ENCODE measurements at places on chromosomes 12 and 14. TPM values are rescaled to one million over a fixed set of nuclear protein-coding genes. Genes with fewer than 3 reads are reported as not detected.

DNA sequence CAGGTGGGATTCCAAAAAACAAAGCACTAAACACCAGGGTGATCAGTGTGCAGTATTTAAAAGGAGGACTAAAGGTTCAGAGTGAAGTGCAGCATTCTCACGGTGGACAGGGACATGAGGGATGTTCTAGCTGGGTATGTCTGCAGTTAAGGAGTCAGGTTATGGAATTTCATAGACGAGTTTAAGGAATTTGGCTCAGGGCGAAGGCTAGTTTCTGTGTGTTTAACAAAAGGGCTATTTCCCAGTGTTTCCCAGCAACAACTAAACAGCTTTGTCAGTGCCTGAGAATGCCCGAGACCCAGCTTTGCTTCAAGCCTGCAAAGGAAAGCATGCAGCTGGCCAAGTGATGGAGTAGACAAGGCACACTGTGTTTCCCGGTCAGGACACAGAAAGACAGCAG, 7.0 kb downstream of the KRT1 start:
- no peaks in the 10 kb centered on the region for H3K27me3 ChIP-seq
- no peak overlapping the region for H3K4me3 ChIP-seq
- no peak for DNase-seq
- H3K36me3 ChIP-seq = no peaks in the 10 kb centered on the region
- H3K4me1 ChIP-seq = no peaks in the 10 kb centered on the region

DNA sequence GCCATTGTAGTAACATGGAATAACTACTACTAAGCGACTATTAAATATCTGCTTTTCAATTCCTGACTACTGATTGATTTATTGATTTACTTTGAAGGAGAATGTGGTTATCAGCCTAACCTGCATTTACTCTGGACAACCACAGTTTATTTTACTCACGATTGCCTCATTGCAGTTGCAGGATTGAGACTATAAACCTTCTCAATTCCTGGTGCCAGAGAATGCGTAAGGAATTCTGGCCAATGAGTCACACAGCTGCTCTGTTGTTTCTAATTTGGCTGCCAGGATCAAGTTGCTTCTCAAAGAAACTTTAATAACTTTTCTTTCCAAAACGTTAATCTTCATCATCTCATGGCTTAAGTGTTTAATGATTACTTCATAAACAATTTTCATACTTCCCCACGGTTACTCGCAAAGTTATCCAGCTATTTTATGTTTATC, 13.1 kb upstream of the TMTC1 start:
- no peaks in the 10 kb centered on the region for H3K27me3 ChIP-seq
- no peaks in the 10 kb centered on the region for H3K36me3 ChIP-seq
- no peaks in the 10 kb centered on the region for H3K4me1 ChIP-seq

GRCh38 chr12:113755098-113755497, 211.0 kb downstream of the RBM19 start:
- DNase-seq = no peak
- H3K36me3 ChIP-seq = no peaks in the 10 kb centered on the region
- H3K4me1 ChIP-seq = no peaks in the 10 kb centered on the region
- H3K4me3 ChIP-seq = no peak overlapping the region

DNA sequence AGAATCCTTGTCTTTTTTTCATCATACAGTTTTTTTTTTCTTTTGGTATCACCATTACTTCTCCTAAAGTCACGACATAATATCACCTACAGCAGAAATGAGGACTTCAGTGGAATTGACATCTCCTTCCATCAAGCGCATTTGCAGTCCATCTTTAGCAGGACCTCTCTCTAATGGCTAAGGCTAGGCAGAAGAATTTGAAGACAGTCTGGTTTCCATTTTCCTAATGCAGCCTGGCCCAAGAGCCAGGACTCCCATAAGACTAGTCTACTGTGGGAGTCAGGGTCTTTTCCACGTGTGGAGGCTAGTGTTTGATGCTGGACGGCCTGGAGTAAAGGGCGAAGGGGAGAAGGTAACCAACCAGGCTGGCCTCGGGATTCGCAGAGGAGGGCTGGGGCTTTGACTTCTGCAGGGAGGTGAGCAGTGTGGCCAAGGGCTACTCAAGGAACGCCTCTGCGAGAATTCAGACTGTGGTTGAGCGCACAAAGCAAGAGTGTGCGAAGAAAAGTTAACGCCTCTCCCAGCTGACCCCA, 769 bp upstream of the ZNF740 start:
- H3K27ac ChIP-seq = peak overlapping the region; percentile 99
- peak; percentile 45 for DNase-seq
- H3K4me1 ChIP-seq = peaks cover 32% of the 10 kb centered on the region
- H3K27me3 ChIP-seq = no peaks in the 10 kb centered on the region
- no peaks in the 10 kb centered on the region for H3K36me3 ChIP-seq
- peak overlapping the region; percentile 83 for H3K4me3 ChIP-seq

DNA sequence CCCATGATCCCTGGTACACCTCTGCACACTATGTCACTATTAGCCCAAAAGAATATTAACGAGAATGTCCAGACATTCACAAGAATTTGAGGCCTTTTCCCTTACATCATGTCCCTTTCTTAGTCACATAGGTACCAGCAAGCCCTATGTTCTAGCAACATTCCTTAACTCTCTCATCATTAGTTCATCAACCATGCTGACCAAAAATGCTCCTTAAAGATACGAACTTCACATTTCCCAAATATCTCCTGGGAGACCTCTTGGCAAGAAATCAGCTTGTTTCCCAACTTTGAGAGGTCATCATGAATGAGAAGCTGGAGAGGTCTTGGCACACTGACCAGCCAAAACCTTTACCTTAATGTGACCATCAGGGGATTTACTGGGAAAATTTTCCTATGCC, 4.6 kb downstream of the SALL2 start:
- no peak overlapping the region for H3K27ac ChIP-seq
- H3K36me3 ChIP-seq = no peaks in the 10 kb centered on the region
- DNase-seq = no peak
- H3K4me1 ChIP-seq = peaks cover 9% of the 10 kb centered on the region
- H3K4me3 ChIP-seq = no peak overlapping the region

DNA sequence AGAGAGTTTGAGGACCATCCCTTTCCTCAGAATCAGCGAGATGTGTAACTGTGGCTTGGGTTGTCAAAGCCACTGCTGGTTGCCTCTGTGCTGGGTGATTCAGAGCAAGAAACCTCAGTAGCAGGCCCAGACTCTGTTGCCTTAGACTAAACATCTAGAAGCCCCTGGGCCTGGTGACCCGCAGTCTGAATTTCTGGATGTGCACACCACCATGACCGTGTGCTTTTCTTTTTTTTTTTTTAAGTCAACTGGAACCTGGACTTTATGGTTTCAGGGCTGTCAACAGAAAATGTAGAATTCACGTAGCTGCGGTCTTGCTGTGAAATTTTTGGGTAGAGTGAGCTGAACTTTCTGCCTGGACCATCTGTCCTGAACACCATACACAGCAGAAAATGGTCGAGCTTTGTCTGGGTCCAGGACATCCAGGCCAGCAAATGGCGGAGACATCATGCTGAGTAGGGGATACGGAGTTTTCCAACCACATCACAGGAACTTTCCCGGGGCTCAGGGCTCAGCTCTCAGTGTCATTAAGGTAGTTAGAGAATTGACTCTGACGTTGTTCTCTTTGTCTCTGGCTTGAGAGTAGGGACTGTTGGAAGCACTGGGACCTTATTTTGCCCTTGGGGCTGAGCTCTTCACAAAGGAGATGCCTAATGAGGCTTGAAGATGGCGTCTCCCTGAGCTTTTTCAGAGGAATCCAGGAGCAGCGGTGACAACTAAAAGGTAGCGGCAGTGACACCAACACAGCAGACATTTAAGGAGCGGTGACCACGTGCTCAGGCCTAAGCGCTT, 23.0 kb upstream of the BATF start:
- no peaks in the 10 kb centered on the region for H3K36me3 ChIP-seq
- no peak overlapping the region for H3K27ac ChIP-seq

DNA sequence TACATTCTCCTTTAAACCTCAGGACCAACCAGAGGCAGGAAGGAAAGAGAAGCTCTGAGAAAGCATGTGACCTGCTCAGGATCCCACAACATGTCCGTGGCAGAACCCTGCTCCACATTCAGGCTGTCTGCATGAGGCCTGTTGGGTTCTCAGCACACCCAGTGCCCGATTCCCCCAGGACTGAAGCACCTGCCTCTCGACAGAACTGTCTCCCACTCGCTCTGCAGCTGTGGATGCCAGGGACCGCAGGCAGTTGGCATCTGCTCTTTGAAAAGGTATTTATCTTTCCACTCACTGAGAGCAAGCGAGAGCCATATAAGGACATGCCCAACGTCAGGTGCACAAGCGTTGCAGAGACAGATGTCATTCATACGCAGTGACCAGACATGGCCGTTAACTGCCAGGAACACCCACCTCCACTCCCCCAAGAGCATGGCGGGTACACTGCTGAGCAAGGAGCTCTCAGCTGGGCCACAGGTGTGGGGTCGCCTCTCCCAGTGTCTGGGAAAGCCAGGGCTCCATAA, 18.9 kb downstream of the PITPNM2 start:
- peak overlapping the region; percentile 83 for H3K27ac ChIP-seq
- peaks cover 28% of the 10 kb centered on the region for H3K4me1 ChIP-seq
- DNase-seq = peak; percentile 59
- H3K27me3 ChIP-seq = no peaks in the 10 kb centered on the region

DNA sequence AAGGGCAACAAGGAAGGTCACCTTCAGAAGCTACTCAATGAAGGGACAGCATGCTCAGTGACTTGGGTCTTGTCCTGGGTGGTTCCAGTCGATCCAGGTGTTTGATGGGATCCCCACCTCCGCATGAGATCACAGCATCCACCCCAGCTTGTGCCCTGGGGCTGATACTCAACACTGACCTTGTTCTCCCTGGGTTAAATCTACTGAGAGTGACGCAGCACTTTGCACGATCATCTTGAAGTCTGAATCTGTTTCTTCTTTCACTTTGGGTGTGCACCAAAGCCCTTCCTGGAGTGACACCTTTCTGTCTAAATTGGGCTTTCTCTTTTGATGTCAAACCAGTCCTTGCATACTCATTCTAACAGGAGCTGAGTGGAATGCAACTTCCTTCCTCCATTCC, 13.8 kb downstream of the NOS1 start:
- H3K27me3 ChIP-seq = no peaks in the 10 kb centered on the region
- DNase-seq = no peak
- H3K4me3 ChIP-seq = no peak overlapping the region
- H3K36me3 ChIP-seq = no peaks in the 10 kb centered on the region
- no peak overlapping the region for H3K27ac ChIP-seq
- no peaks in the 10 kb centered on the region for H3K4me1 ChIP-seq

- DNase-seq = no peak
- no peaks in the 10 kb centered on the region for H3K36me3 ChIP-seq
- no peak overlapping the region for H3K27ac ChIP-seq
- no peak overlapping the region for H3K4me3 ChIP-seq
These were observed 182.1 kb downstream of the C12orf50 start for GRCh38 chr12:87847147-87847546.

DNA sequence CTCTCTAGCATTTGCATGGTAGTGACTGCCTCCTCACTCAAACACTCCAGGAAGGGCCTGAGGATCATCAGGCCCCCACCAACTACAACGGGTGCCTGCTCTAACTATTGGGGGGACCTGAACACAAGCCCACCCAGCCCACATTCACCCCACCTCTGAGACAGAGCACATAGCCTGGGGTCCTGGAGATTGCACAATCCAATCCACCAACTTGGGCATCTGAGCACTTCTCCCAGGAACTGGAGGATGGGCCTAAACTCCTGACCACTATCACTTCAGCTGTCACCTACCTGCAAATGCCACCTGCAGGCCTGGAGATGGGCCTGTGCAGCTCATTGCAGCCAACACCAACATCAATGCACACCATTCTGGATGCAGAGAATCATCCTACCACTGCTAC, 66.6 kb downstream of the TMTC3 start:
- no peak overlapping the region for H3K4me3 ChIP-seq
- H3K27me3 ChIP-seq = no peaks in the 10 kb centered on the region
- no peak for DNase-seq
- H3K36me3 ChIP-seq = no peaks in the 10 kb centered on the region

DNA sequence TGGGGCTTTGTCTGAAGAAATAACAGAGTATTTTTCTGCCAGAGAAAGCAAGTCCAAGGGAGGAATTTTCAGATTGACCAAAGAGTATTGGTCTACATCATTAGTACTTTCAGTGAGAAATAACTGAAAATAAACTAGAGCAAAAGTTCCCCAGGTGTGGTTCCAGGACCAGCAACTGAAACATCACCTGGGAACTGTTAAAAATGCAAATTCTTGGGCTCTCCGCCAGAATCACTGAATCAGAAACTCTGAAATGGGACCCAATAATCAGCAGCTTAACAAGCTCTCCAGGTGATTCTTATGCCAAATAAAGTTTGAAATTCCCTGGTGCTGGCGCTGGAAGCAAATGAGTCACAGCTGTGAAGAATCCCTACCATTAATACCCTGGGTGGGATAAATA, 52.1 kb downstream of the EIF2S3B start:
- no peak overlapping the region for H3K4me3 ChIP-seq
- no peak for DNase-seq
- H3K36me3 ChIP-seq = no peaks in the 10 kb centered on the region
- H3K27ac ChIP-seq = no peak overlapping the region
- H3K4me1 ChIP-seq = no peaks in the 10 kb centered on the region

DNA sequence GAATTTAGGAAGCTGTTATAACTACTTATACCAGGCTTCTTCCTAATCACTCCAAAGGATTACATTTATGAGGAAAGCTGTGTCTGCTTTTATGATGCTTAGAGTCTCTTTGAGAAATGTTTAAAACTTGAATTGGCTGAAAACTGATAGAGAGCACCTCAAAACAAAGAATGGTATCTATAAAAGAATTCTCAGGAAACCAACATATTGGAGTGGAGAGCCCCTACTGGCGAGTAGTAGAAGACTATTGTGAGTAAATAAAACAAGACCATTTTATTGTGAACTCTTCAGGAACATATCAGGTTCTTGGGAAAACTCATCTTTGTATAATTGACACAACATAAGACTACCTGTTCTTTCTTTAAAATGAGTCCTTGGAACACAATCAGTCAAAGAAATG, 578.6 kb downstream of the RERGL start:
- no peak for DNase-seq
- no peaks in the 10 kb centered on the region for H3K27me3 ChIP-seq
- H3K27ac ChIP-seq = no peak overlapping the region
- H3K36me3 ChIP-seq = no peaks in the 10 kb centered on the region

DNA sequence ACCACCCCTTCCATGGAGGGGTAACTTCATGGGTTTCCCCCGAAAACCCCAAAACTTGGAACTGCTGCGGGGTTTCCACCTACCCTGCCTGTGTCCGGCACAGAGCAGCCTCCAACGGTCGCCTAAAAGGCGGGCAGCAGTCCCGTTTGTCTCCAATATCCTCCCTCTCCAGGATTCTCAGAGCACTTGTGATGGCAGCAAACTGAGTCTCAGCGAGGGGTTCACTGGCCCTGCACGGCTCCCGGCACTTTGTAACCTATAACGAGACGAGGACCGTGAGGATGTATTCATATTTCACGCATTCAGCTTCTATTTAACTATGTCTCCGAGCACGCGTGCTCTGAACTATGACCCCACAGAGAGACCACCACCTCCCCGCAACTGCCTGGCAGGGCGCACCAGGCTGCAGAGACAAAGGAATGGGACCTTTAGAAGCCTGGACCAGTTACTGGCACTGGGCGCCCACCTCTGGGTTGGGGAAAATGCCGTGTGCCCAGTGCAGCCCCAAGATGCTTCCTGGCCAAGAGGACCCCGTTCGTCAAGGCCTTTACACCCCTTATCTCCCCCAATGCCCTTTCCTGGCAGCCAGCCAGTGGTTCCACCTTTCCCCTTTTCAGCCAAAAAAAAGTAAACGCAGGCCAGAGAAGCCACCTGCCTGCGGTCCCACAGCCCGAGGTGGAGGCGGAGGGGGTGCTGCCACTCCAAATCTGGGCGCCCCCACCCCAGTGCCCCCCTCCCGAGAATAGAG, 173.1 kb upstream of the RTL1 start:
- H3K4me1 ChIP-seq = no peaks in the 10 kb centered on the region
- peaks cover 60% of the 10 kb centered on the region for H3K27me3 ChIP-seq
- no peak for DNase-seq
- H3K36me3 ChIP-seq = no peaks in the 10 kb centered on the region
- H3K4me3 ChIP-seq = no peak overlapping the region

The CLEC1B gene
- total RNA-seq = not detected

The SPX gene
- not detected for total RNA-seq

The NT5DC3 gene
- total RNA-seq = 71.4 TPM

The FOXN4 gene
- total RNA-seq = not detected
